T-helper 22 cell (primary cell): ENCODE measurements at places on chromosomes 13 and 19.
A peak's percentile ranks its signal among the peaks of the same experiment; 100 is the strongest.

DNA sequence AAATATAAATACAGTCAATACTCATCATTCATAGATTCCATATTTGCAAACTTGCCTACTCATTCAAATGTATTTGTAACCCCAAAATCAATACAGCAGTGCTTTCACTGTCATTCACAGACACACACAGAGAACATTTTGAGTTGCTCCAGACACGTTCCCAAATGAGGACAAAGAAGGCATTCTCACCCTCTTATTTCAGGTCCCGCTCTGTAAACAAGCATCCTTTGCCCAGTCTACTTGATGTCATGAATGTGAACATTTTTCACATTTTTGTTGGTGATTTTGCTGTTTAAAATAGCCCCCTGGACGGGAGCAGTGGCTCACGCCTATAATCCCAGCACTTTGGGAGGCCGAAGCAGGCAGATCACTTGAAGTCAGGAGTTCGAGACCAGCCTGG, 15.5 kb downstream of the C19orf47 start:
- no peak for DNase-seq

DNA sequence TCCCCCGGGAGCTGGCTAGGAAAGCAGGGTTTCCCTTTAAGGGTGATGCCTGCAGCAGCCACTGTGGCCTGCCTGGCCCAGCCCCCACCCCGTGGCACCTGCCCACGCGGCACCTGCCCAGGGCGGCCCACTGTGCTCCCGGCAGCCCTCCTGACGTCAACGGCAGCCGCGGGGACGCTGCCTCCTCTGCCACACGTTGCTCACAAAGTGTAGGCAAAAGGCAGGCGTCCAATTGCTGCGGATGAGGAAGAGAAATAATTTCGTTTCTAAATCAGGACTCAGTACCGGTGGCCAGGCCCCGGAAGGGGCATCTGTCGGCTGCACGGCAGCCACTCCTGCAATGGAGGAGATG, 122.3 kb downstream of the URI1 start:
- DNase-seq, result no peak

- DNase-seq, result no peak
Observed at GRCh38 chr13:25372284-25373081, 709 bp downstream of the ATP8A2 start.

- no peak for DNase-seq
Observed at GRCh38 chr19:41000310-41000737, 9.2 kb downstream of the CYP2B6 start.

- no peak for DNase-seq
Observed at GRCh38 chr13:47117268-47117667, 220.4 kb upstream of the HTR2A start.

DNA sequence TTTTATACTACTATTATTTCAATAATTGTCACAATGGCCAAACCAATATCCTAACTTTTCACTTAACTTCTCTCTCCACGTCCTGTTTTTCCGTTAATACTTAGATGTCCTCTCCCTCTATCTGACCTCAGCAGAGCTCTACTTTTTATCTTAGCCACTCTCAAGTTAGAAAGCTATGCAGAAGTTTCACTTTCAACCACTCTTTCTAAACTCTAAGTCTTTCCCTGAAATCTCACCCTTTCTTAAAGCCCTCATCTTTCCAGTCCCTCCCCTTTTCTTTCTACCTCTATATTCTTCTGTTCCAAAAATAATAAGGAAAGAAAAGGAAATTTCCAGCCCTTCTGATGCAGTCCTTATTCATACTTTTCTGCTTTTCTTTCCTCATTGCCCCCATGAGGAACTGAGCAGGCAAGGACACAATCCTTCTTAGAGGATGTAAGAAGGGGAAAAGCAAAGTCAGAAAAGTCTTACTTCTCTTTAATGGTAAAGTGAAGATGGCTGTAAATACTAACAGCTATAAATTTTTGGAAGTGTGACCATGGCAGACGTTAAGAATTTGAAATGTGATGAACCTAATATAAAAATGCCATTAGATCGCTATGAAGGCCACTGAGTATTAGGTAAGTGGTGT, 23.0 kb downstream of the FAM216B start:
- DNase-seq, result no peak

- no peak for DNase-seq
Observed at GRCh38 chr19:14950421-14950820, 9.1 kb downstream of the OR7C2 start.

DNA sequence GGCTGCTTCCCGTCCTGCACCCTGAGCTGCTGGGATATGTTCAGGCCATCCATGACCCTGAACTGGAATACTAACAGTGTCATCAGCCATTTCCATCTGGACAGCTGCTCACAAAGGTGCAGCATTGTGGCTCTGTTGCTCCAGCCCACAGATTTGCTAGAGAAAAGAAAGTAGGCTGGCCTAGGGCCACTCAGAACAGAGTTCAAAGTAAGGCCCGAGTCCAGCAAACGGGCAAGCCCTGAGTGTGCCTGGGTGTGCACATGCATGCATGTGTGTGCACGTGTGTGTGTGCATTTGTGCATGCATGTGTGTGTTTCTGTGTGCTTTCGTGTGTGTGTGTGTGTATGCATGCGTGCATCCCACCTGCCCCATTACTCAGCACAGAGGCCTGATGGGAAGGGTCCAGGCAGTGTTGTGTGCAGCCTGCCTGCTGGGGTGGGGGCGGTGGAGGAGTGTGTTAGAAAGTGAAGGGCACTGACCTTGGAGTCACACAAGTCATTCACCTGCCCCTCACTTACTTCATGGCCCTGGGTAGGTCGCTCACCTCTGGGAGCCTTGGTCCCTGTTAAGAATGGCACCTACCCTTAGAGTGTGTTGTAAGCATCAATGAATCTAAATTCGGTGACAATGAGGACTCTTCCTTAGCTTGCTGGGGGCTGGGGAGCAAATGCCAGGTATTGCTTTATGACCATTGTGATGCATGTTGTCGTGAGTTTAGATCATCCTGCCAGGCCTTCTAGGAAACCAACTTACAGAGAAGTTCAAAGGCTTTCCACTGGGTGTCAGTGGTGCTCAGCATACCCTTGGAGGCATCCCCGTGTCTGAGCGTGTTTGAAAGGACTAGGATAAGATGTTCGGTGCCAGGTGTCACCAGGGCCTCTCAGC, 53.2 kb downstream of the GPR12 start:
- no peak for DNase-seq

DNA sequence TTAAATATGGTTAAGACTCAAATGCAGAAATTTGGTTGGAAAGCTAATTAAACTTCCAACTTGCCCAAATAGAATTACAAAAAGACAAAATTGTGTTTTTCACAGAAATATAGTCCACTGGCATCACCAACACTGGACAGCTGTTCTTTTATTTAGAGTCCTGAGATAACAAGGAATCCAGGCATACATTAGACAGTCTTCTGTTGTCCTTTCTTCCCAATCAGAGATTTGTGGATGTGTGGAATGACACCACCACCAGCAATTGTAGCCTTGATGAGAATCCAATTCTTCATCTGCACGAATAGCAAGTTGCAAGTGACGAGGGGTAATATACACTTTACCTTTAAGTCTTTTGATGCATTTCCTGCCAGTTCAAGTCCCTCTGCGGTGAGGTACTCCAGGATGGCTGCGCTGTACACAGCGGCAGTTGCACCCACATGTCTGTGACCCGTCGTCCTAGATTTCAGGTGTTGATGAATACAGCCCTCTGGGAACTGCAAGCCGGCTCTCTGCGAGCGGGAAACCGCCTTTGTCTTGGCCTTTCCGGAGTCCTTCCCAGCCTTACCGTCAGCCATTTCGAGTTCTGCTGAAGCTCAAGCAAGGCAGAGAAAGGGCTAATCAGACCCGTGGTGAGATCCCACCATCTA, 14.7 kb downstream of the UBAC2 start:
- DNase-seq, result peak; percentile 65

DNA sequence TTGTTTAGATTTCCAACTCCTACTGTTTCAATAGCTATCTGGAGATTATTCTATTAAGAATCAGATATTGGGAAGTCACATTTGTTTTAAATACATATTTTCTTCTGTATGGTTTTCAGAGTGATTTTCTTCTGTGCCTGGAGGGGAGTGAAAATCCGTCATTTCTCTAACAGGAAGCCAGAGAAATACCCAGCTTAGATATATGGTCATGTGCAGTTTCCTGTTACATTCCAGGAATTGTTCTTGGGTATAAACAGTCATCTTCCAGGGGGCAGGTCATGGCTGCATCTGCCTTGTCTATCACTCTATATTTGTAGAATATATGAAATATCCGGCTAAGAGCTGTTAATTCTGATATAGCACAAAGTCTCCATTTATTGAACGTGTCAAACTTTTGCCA, 77.5 kb upstream of the MIR17HG start:
- DNase-seq, result no peak

DNA sequence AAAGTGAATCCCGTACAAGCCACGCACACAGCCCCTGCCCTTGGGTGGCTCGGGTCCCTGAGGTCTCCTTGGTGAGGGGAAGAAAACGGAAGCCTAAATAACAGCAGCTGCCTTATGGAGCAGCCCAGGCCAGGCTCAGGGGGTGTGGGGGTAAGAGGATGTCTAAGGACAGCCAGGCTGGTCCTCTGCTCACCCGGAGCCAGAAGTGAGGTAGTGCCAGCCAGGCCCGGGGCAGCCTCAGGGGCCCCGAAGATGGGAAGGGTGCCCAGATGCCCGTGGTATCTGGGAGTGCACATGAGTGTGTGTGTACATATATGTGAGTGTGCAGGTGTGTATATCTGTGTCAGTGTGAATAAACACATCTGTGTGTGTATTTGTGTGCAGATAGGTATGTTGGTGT, 38.4 kb upstream of the PEPD start:
- no peak for DNase-seq

DNA sequence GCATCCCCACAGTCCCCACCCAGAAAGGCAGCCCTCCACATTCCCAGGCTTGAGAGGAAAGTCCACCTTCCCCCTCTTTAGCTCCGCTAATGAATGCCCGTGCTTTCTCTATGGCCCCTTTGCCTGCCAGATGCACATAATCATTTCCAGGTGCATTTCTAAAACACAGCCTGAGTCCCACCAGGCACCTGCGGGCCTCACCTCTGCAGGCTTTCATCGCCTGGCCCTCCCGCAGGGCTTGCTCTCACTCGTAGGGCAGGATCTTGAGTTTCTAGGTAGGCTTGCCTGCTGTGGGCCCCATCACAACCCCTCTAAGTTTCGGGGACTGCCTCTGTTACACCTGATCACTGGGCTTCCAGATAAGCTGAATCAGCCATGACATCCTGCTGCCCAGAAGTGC, 173.6 kb downstream of the ZNF536 start:
- DNase-seq, result no peak

DNA sequence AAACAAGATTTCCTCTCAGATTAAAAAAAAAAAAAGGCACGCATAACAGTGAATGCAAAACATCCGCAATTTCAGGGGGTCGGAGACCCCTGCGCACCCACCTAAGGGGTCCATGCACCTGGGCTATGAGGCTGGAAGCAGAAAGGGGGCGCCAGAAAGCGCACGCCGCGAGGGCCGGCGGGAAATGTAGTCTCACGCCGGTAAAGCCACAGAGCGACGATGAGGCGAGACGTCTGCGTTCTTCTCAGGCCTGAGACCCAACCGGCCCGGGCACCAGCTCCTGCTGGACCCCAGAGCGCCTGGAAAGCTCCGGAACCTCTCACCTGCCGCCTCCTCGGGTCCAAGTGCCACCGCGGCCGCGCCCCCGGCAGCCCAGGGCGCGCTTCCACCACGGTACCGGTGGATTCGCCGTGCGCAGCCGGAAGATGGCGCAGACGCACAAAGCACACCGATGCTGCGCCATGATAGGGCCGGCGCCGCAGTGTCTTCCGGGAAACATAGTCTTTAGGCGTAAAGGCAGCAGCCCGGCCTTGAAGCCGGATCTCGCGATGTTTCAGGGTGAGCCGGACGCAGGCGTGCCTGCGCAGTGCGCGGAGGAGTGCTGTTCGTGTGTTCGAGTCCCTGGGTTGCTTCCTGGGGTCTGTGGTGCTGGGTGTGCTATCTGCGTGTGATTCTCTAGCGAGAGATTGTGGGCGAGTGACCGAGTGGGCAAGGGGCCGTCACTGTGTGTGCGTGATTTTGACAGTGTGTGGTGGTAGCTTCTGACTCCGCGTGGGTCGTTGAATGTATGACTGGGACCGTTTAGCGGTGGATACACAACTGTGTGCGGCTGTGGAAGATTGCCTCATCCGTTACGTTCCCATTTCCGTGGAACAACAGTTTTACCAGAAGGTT, at the start of gene ZNF582:
Gene ZNF582, minus strand, starts transcription at position 416 of the 894 bp plus-strand sequence. CDS start 1,782 bp downstream, outside the sequence.
- peak; percentile 80 for DNase-seq

- DNase-seq, result no peak
Observed at GRCh38 chr19:7748756-7749155, 1.4 kb upstream of the CD209 start.

GRCh38 chr13:48731001-48731658, 77.4 kb downstream of the CYSLTR2 start:
- no peak for DNase-seq

DNA sequence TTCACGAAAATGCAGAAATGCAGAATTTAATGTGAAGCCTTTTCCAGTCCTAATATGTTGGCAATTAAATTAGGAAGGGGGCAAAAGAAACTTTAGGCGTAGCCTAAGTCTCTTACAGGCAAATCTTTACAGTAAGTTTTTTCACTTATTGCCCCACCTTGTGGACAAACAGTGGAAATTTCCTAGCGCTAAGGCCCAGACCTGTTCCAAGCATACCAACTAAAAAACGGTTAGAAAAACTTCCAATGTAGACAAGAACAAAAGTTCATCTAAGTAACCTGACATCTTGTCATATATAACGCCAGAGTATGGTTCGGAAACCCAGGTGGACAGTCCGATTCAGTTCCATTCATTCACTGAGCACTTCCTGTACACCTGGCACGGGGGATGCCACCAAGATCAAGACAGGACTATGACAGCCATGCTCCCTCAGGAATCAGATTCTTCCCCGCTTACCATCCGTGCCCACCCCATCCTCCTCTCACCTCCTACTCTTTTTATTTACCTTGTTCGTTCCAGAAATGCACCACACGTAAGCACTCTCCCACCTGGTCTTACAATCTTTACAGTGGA, 4.9 kb downstream of the ZAR1L start:
- no peak for DNase-seq

DNA sequence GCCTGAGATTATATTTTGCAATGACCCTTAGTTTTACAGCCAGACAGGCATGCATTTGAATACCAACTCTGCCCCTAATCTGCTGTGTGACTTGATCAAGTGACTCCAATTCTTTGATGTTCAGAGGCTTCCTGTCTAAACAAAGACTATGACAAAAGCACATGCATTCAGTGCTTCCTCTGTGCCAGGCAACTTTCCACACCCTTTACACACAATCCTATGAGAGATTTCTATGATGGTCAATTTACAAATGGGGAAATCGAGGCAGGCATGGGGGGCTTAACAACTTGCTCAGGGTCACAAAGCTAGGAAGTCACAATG, 3.7 kb upstream of the LYPD3 start:
- no peak for DNase-seq

GRCh38 chr19:17104679-17105078, 29.1 kb downstream of the MYO9B start:
- DNase-seq, result no peak
